Stimulated activated CD4-positive, alpha-beta T cell treated with anti-CD3 and anti-CD28 coated beads, Interleukin-12 subunit alpha, Interleukin-12 subunit beta, amount 100 ng/mL, for 48 hours (primary cell): ENCODE measurements at places on chromosomes 12 and 14.

- no peak for DNase-seq
Observed at GRCh38 chr12:4202918-4203317, 70.6 kb upstream of the CCND2 start.

DNA sequence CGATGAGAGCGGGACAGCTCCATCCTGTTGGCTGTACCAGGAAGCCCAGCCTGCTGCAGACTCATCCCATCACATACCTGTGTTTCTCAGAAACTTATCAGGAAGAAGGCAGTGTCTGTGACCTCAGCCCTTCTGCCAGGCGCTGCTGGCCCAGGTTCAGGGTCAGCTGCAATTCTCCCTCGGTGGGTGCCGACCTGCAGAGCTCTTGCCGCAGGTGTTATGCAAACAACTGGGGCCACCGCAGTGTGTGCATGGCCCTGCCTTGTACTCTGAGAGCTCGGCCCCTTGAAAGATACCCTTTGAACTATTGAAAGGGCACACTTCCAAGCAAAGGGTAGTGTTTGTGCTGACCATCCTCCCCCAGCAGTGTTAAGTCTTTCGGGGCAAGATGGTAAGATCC is 322.2 kb upstream of the DIO3 start:
- DNase-seq = no peak

DNA sequence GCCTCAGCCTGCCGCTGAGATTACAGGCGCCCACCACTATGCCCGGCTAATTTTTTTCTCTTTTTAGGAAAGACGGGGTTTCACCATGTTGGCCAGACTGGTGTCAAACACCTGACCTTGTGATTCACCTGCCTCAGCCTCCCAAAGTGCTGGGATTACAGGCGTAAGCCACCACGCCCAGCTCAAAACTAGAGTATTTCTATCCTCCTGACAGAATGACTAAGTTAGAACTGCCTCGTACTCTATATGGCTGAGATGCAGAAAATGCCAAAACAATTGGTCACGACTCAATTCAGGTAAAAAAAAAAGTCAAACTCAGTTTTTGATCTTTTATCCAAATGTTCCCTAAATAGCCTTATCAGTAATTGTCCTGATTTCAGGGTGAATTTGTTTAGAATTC is 11.1 kb downstream of the AKAP5 start:
- DNase-seq = no peak

DNA sequence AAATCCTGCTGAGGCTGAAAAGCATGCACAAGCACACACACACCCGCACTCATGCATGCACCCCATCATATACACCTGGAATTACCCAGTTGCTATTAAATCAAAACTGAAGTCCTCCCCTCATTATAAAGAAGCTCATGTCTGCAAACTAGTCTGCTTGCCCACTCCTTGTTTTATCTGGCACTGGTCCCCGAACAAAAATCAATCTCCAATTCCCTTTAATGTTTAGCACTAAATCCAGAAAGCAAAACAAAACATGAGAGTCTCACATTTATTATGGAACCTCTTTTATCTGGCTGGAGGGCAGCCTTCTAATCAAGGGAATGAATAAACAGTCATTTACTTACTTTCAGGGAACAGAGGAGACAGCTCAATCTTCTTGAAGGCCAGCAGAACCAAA is 1093.4 kb upstream of the FLRT2 start:
- no peak for DNase-seq

GRCh38 chr12:132363661-132364347 is 34.4 kb upstream of the GALNT9 start:
- no peak for DNase-seq

DNA sequence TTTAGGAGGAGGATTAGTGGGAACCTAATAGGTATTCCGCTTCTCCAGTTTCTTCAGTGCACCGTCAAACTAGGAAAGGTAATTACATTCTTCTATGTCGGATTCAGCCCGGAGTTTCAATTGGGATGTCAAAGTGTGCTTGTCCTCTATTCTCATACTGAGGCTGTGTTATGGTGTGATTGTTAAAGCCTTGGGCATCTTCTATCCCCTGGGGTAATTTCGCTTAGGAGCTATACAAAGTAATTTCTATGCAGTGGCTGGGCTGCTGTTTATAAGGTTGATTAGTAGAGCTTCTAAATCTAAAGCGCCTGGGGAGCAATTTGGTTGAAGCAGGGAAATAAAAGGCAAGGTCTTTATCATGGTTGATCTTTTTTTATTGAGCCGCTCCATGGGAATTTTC is 399.6 kb downstream of the ZFP36L1 start:
- DNase-seq = no peak

DNA sequence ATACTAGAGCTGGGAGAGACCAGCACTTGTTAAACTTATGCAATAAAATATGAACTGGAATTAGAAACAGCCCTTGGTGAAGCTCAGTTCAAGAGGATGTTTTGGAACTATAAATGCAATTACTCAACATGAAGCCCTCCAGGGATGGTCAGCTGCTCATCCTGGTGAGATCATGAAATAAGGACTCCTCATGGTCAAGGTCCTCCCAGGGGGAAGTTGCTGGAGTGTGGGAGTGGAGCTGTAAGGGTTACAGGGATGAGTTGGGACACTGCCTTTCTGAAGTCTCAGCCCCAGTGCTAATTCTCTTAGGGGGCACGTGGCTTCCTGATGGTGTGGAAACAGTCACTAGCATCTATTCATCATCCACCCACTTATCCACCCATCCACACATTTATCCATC is 301.7 kb upstream of the SFSWAP start:
- DNase-seq = no peak

DNA sequence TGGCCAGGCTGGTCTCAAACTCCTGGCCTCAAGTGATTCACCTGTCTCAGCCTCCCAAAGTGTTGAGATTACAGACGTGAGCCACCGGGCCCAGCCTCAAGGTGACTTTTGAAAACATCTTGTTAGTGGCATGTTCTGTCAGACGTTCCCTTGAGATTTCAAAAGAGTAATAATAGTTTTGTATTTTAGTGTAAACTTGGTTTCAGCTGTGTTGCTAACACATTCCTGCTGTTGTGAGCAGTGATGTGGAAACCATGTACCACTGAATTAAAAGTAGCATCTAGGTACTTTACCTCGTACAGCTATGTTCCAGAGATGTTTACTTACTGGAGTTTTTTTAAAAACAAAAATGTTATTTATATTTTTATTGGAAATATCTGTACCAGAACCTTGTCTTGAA is 111.3 kb downstream of the AEBP2 start:
- DNase-seq = no peak

DNA sequence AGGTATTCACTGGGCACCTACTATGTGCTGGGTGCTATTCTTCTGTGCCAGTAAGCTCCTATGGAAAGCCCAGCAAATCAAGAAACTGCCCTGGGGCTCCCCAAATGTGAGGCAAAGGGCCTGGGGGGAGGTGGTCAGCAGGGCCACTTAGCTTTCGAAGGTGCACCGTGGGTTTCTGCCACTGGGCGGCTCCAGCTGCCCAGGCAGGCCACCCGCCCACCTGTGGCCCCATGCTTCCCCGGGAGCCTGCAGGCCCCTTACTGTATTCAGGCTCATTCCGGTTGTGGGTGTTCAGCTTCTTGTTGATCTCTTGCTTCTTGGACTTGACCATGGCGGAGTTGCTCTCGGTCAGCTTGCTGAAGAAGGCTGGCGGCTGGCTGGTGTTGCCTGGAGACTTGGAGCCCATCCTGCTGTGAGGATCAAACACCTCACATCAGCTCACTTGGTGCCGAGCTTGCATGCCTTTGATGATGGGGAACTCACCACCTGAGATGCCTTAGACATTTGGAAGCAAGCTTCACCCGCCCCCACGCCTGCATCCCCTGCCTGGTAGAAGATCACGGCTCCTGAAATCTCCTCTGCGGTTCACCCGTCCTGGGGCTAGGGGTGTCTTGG is 37.3 kb downstream of the RFLNA start:
- no peak for DNase-seq

GRCh38 chr14:74089251-74090020 is 4.7 kb downstream of the LIN52 start:
- DNase-seq = no peak

GRCh38 chr12:62191491-62192179 is 68.6 kb upstream of the USP15 start:
- DNase-seq = no peak

DNA sequence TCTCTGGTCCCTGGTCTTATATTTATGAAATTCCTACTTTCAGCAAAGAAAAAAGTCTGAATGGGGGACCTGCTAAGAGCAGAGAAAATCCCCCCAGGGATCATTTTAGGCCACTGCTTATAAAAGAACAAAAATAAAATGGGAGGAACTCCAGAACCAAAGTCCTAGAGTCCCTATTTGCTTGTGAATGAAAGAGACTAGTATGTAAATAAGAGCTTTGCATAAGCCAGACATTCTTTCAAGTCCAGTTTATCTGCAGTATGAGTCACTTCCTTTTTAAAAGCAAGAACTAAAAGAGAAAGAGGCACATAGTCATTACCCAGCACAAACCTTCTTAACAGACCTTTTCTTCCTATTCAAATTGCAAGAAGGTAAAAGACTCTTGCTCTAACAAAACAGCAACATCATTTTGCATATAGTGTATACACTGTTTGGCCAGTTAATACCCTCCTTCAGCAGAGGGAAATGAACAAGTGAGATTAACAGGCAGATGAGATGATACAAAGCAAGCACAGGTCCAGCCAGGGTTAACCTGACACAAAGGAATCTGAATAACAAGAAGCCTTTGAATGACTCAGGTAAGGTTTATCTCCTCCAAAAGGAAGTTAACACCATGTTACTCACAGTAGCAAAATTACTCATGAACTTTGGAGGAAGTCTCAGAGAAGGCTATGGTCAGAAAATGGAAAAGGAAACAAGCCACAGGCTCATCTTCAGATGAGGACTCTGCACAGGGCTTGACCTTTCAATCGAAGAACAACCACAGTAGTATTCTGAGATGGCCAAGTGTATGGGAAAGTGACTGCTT is 87.3 kb downstream of the PHLDA1 start:
- no peak for DNase-seq

DNA sequence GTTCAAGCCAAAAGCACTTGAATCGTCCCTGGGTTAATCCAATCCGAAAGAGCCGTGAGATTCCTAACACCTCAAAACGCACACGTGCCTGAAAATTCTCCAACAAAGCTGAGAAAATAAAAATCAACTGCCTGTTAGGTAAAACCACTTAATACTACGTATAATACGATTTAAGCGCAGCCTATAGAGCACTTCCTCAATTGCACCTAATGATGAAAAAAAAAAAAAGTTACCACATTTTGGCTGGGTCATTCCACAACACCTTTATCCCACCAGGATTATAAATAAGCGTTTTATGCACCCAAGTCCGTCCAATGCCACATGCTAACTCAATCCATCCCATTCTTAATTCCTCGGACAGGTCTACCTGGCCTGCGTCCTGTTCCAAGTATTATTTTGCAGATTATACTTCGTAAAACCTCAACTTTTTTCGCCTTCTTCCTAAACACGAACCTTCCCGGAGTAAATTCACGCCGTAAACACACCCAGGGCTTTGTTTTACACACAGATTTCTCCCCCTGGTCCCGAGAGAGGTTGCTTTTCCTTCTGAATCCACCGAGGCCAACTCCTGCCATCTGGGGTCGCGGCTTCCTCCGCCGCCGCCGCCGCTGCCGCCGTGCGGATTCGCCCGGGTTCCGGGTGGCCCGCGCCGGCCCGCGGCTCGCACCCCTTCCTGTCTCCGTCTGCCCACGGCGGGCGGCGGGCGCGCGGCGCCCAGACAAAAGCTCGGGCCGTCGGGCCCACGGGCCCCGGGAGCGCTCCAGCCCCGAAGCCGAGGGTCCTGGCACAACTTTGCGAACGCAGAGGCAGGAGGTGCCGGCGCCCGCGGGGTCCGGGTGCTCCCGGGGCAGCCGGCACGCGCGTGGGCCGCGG is 66.2 kb downstream of the RNF34 start:
- peak; percentile 16 for DNase-seq
